ENCODE measurements at places on chromosomes 6 and 20.

DNA sequence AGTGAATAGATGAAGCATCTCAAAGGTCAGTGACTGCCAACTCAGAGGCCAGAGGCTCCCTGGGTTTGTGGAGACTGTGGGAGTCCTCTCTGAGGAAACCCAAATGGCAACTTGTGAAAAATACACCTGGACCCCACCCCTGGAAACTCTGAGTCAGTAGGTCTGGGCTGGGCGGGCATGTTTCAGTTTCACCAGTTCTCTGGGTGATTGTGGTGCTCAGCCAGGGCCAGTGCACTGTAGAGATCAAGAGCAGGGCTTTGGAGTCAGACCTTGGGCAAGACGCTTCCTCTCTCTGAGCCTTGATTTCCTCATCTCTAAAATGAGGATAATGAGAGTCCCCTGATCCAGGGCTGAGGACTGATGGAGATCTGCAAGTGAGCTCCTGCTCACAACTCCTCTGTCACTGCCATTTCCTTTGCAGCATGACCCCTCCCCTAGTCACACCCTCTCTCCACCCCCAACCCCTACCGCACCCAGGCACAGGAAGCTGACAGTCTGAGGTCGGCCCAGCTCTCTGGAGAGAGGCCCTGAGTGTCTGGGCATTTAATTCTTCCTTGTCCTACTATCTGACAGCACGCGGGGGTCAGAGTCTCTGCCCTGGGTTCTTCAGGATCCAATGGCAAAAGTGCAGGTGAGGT lies 5.1 kb downstream of the DEF6 start:
- peak; percentile 87 for DNase-seq

DNA sequence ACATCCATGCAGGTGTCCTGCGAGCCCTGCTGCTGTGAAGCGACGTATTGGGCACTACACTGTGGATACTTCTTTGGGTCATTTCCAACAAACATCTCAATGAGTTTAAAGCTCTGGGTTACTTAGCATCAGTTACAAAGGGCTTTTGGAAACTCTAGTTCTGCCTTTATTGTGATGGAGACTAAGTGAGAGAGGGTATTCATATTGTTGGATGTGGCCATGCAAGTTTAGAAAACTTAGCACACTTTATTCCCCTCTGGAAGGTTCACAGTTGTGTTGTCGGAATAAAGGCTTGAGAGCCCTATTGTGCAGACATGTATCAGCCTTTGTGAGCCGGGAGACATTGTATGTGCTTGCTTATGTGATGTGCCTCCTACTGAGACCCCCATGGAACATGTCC lies 22.1 kb downstream of the DUSP22 start:
- DNase-seq, result no peak

DNA sequence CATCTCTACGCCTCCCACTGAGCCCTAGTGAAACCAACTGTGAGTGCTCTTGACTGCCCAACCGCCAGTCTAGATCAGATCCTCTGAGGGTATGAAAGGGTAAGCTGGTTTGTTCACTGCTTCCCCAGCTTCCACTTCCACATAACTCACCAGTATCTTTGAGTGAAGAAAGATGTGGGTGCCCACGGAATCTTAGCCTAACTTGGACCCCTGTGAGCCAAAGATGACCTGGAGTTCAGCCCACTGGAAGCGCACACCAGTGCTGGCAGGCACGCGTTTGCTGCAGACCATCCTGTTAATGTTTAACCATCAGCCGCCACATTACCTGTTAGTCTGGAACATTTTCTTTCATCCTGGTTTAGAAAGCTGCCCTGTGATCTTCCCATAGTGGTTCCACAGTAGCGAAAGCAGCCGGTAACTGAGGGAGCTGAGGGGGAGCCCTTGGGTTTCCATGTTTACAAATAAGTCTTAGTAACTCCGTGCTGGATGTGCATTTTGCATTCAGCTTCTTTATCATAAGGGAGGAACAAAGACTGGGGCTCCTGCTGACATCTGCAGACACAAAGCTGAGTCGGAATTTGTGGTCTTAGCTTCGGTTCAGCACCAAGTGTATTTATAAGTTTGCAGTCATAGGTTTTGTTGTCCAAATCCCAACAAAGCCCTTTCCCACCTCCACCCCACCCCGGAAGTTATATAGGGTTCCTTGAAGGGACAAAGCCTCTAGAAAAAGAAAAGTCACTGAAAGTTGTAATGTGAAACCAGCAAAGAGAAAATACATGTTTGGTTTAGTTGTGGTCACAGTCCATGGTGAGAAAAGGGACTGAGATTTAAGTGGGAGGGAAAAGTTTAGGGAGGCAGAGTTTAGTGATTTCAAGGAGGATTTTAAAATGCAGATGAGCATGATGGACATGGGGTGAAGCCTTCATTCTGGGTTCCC lies 71.0 kb downstream of the SSR1 start:
- no peak for DNase-seq

DNA sequence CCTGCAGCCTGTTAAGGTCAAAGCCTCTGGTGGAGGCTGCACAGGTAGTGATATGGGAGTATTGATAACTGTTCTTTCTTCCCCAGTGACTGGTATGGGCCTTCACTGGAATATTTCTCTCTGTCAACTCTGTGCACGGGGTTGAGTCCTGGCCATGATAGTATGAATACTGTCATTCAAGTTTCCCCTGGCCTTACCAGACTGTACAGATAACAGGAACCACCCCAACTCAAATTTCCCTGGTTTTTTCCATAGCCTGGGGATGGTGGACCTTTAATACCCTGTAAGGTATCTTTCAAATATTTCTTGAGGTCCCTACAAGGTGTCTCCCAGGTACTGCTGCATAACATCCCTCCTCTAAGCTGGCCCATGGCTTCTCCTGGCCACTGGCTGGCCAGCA lies 51.4 kb upstream of the TNFAIP3 start:
- DNase-seq, result no peak

DNA sequence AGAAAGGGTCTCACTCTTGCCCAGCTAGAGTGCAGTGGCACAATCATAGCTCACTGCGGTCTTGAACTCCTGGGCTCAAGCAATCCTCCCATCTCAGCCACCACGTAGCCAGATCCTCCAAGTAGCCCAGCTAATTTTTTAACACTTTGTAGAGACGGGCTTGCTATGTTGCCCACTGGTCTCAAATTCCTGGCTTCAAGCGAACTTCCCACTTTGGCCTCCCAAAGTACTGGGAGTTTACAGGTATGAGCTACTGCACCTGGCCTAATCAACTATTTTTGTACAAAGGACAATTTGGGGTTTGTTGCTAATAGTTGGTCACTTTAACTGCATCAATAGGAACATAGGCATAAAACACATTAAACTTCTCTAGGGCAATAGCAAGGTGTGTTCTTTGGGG lies 29.9 kb upstream of the SYNCRIP start:
- no peak for DNase-seq
